ENCODE measurements at places on chromosomes 7 and 10.
A peak's percentile ranks its signal among the peaks of the same experiment; 100 is the strongest.

- H3K27ac ChIP-seq = no peak overlapping the region
- no peak for DNase-seq
- no peak overlapping the region for H3K4me3 ChIP-seq
- no peaks in the 10 kb centered on the region for H3K27me3 ChIP-seq
- no peaks in the 10 kb centered on the region for H3K36me3 ChIP-seq
Observed at GRCh38 chr10:18830277-18830676, 171.0 kb downstream of the ARL5B start.

- DNase-seq = no peak
- no peak overlapping the region for H3K27ac ChIP-seq
- no peaks in the 10 kb centered on the region for H3K36me3 ChIP-seq
- H3K4me3 ChIP-seq = no peak overlapping the region
- no peaks in the 10 kb centered on the region for H3K27me3 ChIP-seq
Observed at GRCh38 chr7:3437467-3437866, 136.4 kb downstream of the SDK1 start.

DNA sequence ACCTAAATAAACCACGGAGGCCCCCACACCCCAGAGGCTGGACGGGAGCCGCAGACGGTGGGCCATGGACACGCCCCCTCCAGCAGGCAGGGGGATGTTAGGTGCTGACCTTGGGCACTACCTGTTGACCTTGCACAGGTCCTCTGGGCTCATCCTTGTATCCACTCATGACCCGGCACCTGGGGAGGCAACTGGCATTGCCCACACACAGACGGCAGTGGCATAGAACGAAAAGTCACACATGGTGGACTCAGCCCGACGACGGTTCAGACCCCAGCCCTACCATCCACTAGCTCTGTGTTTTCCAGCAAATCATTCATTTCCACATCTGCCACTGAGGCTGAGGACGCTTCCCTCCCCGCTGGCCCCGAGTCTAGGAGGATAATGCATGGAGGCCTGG, 247.7 kb upstream of the PPP2R2D start:
- DNase-seq = no peak
- no peak overlapping the region for H3K4me3 ChIP-seq
- peaks cover 23% of the 10 kb centered on the region for H3K27me3 ChIP-seq

DNA sequence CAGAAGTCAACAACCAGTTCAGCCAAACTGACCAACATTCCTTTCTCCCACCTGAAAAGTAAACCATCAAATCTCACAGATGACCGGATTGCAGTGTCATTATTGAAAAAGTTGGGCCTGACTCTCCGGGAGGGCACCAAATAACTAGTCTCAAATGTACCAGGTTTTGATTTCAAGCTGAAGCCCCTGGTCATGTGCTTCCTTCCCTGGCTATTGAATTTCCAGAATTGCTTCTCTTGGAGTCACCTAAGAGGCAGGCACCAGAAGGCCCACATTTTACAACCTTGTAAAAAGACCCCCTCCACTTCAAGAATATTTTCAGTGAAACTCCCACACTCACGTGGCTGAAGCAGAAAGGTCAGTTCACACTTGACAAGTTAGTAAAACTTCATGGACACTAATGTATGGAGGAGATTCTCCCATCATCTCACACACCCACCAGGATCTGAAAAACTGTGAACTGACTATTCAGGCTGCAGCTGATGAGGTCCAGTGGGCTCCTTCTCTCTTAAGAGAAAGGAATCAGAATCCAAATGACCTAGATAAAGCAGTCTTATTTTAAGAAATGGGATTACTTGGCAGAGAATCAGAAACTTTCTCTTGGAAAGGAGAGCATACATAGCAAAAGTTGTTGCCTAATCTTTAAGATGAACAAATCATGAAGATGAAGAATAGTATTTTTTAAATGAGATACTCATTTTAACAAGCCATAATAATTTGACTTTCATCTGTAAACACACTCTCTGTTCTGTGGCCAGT, 53.6 kb downstream of the DLD start:
- peaks cover 6% of the 10 kb centered on the region for H3K36me3 ChIP-seq
- no peaks in the 10 kb centered on the region for H3K27me3 ChIP-seq
- H3K4me1 ChIP-seq = peaks cover 4% of the 10 kb centered on the region
- H3K27ac ChIP-seq = no peak overlapping the region

DNA sequence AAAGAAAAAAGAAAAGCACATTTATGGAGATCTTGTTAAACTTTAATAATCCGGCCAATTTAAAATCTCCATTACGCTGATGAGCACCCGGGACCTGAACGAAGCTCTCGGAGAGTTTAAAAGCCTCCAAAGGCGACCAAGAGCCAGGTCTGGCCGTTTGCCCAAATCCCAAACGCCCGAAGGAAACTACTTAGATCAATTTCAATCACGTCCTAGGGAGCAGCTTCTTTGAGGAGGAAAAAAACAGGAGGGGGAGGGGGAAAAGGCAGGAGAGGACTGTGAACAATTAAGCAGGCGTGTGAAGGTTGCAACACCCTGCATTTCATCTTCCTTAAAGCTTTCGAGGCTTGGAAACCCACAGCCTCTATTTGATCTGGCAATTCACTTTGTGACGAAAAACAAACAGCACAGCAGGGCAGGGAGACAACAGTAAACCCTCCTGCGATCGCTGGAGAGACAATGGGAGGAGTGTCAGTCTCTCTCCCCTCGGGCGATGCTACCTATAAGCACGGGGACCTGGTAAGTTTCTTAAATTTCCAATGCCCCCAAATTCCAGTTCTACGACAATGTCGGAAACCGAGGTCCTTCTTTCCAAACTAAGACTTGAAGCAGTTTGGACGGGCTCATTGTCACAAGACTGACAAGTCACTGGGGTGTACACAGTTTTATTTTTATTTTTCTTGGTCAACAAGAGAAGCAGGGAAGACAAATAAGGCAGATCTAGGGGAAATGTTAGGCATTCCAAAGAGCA, 1.2 kb downstream of the KLF6 start:
- H3K36me3 ChIP-seq = peaks cover 36% of the 10 kb centered on the region
- peak overlapping the region; percentile 76 for H3K4me3 ChIP-seq
- DNase-seq = peak; percentile 93
- peaks cover 30% of the 10 kb centered on the region for H3K4me1 ChIP-seq
- peak overlapping the region; percentile 99 for H3K27ac ChIP-seq

DNA sequence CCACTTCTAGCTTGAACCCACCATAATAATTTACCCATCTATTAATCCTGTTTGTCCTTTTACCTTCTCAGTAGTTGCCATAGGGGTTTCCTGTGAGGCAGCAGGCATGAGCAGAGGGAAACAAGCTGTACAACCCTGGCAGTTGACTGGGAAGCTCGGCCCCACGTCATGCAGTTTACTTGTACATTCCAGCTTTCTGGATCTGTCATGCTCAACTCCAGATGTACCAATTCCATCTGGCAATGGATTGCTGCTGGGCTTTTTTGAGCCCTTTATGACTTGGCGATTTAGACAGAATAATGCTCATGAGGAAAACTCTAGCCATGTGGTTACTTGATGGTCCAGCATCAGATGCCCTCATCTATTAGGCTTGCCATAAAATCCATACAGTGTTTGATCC, 112.5 kb downstream of the GNAI1 start:
- H3K36me3 ChIP-seq = no peaks in the 10 kb centered on the region
- no peak overlapping the region for H3K4me3 ChIP-seq
- H3K4me1 ChIP-seq = no peaks in the 10 kb centered on the region
- H3K27ac ChIP-seq = no peak overlapping the region

DNA sequence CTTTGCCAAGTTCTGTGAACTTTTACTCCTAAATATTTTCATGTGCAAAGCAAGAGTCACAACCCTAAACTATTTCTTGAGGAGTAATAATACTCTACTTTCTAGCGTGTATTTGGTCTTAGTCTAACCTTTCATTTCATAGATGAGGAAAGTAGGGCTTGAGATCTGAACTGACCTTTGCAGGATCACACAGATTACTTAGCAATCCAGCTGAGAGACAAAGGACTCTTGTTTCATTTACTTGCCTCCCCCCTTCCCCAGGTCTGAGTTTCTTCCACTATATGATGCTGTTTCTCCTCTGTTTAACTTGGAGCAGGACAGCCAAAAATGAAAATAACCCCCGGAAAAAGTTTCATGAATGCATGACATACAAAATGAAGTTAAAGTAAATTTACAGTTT, 75.3 kb upstream of the PTN start:
- no peak for DNase-seq
- no peak overlapping the region for H3K4me3 ChIP-seq
- H3K27me3 ChIP-seq = no peaks in the 10 kb centered on the region
- H3K36me3 ChIP-seq = no peaks in the 10 kb centered on the region
- no peak overlapping the region for H3K27ac ChIP-seq
- H3K4me1 ChIP-seq = no peaks in the 10 kb centered on the region

DNA sequence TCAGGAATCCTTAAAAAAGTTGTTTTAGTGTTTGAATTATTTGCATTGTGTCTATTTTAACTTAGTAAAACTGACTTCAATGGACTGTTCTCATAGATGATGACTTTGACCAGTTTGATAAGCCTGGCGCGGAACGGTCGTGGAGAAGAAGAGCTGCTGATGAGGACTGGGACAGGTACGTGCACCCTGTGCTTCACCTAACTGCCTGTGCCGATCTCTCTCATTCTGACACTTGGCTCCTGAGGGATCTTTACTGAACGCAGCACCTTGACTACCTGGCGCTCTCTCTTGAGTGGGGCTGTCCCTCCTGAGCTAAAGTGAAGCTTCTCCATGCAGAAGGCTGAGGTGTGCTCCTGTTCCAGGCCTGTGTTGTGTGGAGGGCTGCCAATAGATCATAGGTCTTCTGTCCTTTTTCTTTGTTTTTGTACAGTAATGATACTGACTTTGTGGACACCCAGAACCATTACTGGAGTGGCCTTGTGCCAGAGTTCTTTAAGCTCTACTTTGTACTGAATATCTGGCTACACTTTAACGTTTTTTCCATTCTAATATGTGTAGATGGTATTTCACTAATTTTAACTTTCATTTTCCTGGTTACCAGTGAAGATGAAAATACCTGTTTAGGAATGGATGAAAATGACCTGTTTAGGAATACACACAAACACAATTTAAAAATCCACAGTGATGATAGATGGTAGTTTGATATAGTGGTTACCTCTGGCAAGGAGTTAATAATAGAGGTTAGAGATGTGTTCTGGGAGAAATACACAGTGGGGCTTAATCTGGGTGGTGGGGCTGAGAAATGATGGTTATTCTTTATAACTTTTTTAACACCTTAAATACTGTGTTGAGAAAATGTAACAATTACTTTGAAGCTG, 20.9 kb downstream of the RBM33 start:
- no peak overlapping the region for H3K27ac ChIP-seq
- no peaks in the 10 kb centered on the region for H3K27me3 ChIP-seq
- H3K4me3 ChIP-seq = no peak overlapping the region
- peaks cover 23% of the 10 kb centered on the region for H3K36me3 ChIP-seq

DNA sequence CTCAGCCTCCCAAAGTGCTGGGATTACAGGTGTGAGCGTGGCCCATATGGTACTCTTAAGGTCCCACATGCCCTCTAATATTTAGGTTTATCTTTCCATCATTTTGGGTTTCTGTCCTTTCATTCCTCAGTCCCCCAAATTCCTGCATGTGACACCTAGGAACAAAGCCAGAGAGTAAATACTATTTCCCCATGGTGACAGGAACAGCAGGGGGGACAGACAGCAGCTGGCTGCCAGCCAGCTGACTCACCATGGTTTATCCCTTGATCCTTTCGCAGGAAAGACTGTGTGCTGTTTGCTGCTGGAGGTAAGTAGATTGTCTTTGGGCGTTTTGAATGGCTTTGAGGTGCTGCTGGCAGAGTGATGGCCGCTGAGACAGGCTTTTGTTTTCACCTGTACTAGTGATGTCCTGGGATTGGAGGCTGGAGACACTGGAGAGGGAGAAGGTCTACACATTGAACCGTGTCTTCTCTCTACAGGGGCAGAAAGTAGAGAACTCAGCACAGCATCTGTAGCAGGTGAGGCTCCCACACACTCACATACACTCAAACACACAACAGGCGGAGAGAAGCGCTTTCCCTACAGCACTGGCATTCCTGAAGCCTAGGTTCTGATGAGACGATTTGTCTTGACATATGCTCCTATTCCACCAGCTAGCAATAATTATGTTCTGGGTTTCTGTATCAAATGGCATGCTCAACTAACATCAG, 83.7 kb upstream of the EFCAB10 start:
- H3K27me3 ChIP-seq = no peaks in the 10 kb centered on the region
- H3K27ac ChIP-seq = no peak overlapping the region
- no peak for DNase-seq
- H3K4me3 ChIP-seq = no peak overlapping the region

GRCh38 chr10:80444124-80444523, 10.0 kb upstream of the TSPAN14 start:
- no peak overlapping the region for H3K27ac ChIP-seq
- H3K36me3 ChIP-seq = no peaks in the 10 kb centered on the region
- H3K4me3 ChIP-seq = no peak overlapping the region

- DNase-seq = peak; percentile 68
- no peaks in the 10 kb centered on the region for H3K4me1 ChIP-seq
- no peaks in the 10 kb centered on the region for H3K27me3 ChIP-seq
- H3K36me3 ChIP-seq = peaks cover 9% of the 10 kb centered on the region
- no peak overlapping the region for H3K4me3 ChIP-seq
Observed at GRCh38 chr10:21702633-21703111, 168.6 kb downstream of the MLLT10 start.

GRCh38 chr7:44287488-44288380, 37.7 kb downstream of the CAMK2B start:
- no peak overlapping the region for H3K4me3 ChIP-seq
- H3K36me3 ChIP-seq = no peaks in the 10 kb centered on the region
- no peak overlapping the region for H3K27ac ChIP-seq

DNA sequence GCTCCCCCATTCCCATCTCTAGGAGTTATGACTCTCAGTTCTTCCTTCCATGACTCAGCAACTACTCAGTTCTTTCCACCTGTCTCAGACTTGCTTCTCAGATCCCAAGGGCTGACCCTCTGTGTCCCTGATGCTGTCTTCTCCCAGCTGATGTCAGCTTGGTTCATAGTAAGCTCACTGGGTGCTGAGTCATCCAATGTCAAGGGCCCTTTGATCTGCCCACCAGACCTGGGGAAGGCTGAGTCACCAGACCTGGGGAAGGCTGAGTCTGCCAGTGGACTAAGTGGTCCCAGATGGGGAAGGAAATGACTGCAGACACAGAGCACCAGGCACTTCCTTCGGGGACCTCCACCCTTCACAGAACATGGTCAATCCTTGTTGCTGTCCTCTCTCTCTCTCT, 76.1 kb upstream of the ZEB1 start:
- H3K4me1 ChIP-seq = no peaks in the 10 kb centered on the region
- no peak for DNase-seq
- H3K36me3 ChIP-seq = no peaks in the 10 kb centered on the region
- no peak overlapping the region for H3K4me3 ChIP-seq
- no peak overlapping the region for H3K27ac ChIP-seq
- H3K27me3 ChIP-seq = no peaks in the 10 kb centered on the region

- no peak for DNase-seq
- no peaks in the 10 kb centered on the region for H3K36me3 ChIP-seq
- H3K4me1 ChIP-seq = peaks cover 3% of the 10 kb centered on the region
- no peaks in the 10 kb centered on the region for H3K27me3 ChIP-seq
Observed at GRCh38 chr10:92544296-92544695, 29.6 kb downstream of the IDE start.

GRCh38 chr7:105934572-105935185, 28.4 kb upstream of the CDHR3 start:
- peak; percentile 10 for DNase-seq
- no peak overlapping the region for H3K27ac ChIP-seq
- no peaks in the 10 kb centered on the region for H3K27me3 ChIP-seq
- H3K36me3 ChIP-seq = no peaks in the 10 kb centered on the region

GRCh38 chr10:23363793-23364135, 19.2 kb upstream of the C10orf67 start:
- no peak overlapping the region for H3K4me3 ChIP-seq
- no peaks in the 10 kb centered on the region for H3K36me3 ChIP-seq
- peaks cover 5% of the 10 kb centered on the region for H3K4me1 ChIP-seq

- H3K4me3 ChIP-seq = no peak overlapping the region
- no peaks in the 10 kb centered on the region for H3K4me1 ChIP-seq
- no peak for DNase-seq
- H3K27me3 ChIP-seq = no peaks in the 10 kb centered on the region
Observed at GRCh38 chr10:27680006-27680557, 65.5 kb downstream of the MKX start.

Data from thymus (tissue), 14 donors.